ENCODE measurements at places on chromosomes 13 and 19.

DNA sequence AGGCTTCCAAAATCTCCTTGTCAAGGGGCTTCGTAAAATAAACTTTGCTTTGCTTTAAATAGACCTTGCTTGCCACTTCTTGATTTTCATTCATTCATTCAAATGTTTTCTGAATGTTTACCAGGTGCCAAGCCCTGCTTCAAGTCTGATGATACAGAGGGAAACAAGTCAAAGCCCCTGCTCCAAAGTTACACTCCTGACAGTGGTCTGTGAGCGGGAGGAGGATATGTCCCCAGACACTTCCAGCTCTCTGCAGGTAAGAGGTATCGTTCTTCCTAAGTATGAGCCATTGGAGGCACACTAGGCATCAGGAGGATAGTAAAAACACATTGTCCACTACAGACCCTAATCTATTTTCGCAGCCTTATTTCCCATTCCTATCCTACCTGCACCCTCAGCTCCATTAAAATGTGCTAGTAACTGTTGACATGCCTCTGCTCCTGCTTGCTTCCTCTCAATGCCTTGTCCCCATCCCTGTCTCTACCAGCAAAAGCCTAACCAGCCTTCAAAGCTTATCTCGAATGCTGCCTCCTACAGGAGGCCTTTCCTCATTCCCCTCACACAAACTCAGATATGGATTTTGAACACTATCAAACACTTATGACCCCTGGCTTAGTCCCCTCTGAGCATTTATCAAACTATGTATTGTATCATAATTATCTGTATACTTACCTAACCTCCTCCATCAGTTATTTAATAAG lies 6.2 kb upstream of the WBP4 start:
- no peak for DNase-seq

- no peak for DNase-seq
Observed at GRCh38 chr13:50645092-50645491, 198.4 kb downstream of the DLEU7 start.

DNA sequence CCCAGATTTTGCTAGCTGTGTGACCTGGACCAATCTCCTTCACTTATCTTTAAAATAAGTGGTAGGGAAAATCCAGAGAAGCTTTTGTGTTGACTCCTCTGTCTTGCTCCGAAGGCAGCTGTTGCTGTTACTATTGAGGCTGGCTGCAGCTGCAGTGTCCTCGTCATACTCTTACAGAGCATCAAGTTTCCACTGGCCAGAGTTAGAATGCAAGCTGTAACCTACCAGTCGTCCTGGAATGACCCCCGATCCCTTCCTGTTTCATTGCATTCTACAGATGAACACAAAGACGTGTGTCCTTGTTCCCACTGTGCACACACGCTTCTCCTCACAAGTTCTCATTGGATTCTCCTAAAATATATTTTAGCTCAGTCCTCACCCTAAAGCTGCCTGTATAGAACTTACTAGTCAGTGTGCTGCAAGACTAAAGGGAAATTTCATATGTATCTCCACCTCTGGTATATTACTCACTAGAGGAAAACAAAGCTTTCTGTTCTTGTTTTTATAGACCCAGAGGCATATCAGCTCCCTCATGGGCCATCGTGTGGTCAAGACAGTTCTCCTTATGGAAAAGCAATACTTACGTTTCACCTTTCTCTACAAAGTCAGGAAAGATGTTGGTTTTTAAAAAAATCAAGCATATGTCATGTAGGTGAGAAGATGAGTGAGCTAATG lies 589.8 kb downstream of the LMO7 start:
- DNase-seq = no peak

GRCh38 chr19:9789066-9789465 lies 20.5 kb upstream of the ZNF846 start:
- no peak for DNase-seq

- DNase-seq = no peak
Observed at GRCh38 chr13:95893861-95894260, 159.3 kb downstream of the UGGT2 start.

- DNase-seq = no peak
Observed at GRCh38 chr13:101406791-101407190, 9.5 kb downstream of the NALCN start.

DNA sequence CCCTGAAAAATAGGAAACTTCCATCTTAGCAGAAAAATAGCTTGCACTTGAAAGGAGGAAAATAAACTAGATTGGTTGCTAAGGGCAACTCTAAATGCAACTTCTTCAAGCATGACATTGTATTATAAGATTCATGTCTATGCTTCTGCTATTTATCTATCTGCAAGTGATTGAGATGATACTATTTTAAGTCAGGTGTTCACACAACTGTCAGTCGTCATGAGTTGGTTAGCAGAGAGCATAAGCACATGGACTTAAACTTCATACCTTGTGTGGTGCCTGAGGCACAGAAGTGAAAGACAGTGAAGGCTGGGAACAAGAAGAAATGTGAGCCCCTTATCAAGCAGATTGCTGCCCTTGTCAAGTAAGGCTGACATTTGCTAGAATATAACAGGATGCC lies 82.9 kb downstream of the SLITRK5 start:
- no peak for DNase-seq

- DNase-seq = no peak
Observed at GRCh38 chr19:45819769-45820168, 4.7 kb upstream of the RSPH6A start.

DNA sequence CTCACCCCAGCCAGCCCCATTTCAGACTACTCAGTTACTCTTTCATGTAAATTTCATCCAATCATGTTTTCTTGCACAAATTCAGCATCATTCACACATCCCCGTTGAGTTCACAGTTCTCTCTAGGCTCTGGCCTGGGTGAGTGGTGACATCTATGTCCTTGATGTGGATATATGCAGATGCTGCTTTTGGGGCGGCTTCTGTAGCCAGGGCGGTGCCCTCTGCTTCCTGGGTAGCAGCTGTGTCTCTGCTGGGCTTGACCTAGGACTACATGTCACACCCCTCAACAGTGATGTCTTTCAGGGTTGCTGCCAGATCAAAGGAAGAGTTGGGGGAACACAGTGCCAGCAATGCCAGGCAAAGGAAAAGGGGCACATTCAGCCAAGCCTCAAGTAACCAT lies 68.5 kb upstream of the KCTD15 start:
- no peak for DNase-seq

- no peak for DNase-seq
Observed at GRCh38 chr13:84641491-84641890, 759.2 kb upstream of the SLITRK1 start.

DNA sequence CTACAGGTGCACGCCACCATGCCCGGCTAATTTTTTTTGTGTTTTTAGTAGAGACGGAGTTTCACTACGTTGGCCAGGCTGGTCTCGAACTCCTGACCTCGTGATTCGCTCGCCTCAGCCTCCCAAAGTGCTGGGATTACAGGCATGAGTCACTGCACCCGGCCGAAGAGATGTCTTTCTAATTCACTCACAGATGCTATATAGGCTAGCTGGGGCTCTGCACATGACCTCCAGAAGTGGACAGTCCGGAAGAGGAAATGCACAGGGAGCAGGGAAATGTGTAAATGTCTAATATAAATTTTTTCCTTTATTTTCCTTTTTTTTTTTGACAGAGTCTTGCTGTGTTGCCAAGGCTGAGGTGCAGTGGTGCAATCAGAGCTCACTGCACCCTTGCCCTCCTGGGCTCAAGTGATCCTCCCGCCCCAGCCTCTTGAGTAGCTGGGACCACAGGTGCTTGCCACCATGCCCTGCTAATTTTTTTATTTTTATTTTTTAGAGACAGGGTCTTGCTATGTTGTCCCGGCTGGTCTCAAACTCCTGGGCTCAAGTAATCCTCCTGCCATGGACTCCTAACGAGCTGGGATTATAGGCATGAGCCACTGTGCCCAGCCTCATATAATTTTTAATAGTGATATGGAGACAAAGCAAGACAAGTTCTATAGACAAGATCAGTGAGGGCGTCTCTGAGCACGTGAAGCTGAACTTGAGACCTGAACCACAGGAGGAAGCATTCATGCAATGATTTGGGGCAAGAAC lies 8.4 kb downstream of the GIPC1 start:
- no peak for DNase-seq

Data from stimulated activated CD4-positive, alpha-beta T cell treated with anti-CD3 and anti-CD28 coated beads, Interleukin-4, amount 100 ng/mL, for 48 hours (primary cell).